ENCODE measurements at places on chromosomes 5 and 9.

DNA sequence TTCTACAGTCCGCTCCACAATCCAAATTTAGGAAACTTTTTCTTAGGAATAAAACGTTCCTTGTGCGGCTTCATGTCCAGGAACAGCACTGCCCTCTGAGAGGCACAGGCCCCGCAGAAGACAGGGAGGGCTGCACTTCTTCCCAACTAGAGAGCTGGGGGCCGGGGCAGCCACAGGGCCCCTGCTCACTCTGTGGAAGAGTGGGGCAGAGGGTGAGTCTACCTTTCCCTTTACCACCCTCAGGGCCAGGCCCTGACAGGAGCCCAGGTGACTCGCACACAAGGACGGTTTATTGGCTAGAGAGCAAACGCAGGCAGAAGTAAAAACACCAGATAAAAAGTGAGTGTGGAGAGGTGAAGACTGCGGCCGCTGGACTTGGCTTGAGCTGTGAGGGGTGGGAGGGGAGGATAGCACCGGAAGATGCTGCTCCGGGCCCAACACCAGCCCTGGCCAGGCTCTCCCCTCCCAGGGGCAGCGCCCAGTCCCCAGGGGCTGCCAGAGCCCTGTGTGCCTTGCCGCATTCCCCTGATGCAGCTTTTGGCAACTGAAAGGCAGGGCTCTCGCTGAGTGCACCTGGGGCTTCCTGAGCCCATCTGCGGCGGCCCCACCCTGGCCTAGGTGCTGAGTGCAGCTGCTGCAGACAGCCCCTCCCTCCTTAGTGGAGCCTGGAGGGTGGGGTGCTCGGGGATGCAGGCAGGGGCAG, 20.2 kb downstream of the SH3GLB2 start:
- no peak for DNase-seq

DNA sequence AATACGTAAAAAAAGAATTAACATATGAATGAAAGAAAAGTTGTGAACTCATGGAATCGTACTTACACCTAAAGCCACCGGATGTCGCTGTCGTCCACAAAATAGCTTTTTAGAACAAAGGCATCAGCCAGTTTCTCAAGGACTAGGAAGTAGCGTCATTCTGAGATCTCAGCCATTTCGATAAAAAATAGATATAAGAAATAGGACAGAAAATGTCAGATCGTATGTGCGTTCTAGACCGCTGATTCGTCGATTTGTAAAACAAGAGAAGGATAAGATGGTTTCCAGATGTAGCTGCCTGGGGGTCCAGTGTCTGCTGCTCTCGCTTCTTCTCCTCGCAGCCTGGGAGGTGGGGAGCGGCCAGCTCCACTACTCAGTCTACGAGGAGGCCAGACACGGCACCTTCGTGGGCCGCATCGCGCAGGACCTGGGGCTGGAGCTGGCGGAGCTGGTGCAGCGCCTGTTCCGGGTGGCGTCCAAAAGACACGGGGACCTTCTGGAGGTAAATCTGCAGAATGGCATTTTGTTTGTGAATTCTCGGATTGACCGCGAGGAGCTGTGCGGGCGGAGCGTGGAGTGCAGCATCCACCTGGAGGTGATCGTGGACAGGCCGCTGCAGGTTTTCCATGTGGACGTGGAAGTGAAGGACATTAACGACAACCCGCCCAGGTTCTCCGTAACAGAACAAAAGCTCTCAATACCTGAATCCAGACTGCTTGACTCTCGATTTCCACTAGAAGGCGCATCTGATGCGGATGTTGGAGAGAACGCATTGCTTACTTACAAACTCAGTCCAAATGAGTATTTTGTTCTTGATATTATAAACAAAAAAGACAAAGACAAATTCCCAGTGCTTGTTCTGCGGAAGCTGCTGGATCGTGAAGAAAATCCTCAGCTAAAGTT, at the start of gene PCDHA10:
PCDHA10 (plus strand) TSS at position 126 of the 903 bp plus-strand sequence; CDS start at position 278, 152 bp downstream.
- DNase-seq = no peak

DNA sequence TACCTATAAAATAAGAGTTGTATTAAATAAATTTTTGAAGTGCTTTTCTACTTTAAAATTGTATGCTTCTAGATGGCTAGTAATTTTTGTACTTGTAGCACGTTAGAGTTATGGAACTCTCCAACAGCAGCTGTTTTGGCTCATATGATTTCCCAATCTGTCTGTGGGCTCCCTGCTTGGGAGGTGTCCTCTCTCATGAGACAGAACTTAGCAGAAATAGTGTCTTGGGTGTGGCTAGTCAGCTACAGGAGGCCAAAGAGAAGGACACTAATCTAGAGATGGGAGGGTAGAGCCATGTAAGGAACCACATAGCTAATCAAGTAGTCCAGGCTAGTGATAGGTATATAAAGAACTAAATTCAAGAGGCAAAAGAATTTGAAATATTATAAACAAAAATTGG, 78.4 kb upstream of the DAB2 start:
- peak; percentile 85 for DNase-seq

DNA sequence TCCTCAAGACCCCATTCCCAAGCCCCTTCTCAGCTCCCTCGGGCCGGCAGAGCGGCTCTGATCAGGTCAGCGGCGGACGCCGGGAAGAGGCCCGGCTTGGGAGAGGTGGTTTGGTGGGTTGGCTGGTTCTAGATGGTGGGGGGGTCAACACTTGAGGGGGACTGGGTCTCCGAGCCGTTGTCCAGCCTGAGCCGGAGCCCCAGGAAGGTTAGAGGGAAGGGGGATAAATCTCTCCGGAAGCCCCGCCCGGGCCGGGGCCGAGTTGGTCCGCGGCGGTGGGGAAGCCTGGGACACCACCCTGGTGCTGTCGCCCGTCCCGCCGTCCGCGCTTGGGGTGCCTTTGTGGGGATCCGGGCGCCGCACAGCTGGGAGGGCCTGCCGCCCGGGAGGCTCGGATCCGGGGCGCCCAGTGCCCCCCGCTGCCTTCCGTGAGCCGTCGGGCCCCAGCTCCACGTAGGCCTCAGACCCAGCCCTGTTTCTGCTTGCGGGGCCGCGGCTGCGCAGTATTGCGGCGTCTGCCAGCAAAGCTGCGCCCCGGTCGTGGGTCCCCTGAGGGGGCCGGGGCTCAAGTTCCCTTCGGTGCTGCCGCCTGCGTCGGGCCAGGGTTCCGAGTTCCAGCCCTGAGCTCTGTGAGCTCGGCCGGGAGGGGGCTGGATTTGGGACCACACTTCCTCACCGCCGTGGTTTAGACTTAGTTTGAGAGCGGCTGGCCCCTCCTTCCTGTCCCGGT, 542 bp upstream of the TRIM52 start:
- DNase-seq = peak; percentile 75

- DNase-seq = peak; percentile 99
These were observed 10.2 kb upstream of the LCP2 start for GRCh38 chr5:170307575-170308465.

DNA sequence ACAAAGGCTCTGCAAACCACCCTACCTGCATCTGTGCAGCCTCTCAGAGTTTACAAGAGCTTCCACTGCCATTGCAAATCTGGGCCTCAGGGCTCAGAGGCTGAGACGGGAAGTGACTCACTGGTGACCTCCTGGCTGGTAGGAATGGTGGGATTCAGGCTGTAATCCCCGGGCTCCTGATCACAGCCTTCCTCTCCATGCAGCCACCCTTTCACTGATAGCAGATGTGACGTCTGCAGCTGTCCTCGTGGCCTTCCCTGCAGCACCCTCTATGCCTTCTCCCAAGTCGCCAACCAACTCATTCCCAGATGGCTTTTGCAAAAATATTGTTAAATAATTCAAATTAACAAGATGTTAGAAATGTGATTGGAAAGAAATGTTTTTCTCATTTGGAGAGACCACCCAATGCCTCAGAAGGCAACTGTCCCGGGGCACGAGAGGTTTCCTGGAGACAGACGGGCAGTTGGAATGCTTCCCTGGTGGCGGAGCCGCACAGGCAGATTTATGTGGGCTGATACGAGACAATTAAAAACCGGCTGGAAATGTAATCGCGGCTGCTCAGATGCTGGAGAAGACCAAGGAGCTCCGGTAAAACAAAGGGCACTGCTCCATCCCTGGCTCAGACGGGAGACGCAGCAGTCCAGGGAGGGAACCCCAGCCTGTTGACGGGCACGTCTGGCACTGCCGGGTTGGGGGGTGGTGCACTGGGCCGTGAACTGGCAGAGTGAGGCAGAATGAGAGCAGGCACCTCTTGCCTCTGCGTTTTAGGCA, 34.4 kb upstream of the SLC25A51 start:
- no peak for DNase-seq

All from inflammatory macrophage (primary cell).